Stimulated activated CD4-positive, alpha-beta T cell treated with anti-CD3 and anti-CD28 coated beads, TNF-alpha, amount 100 ng/mL, for 4 hours (primary cell): ENCODE measurements at places on chromosomes 3 and 15.

- no peak for DNase-seq
Observed at GRCh38 chr15:80259942-80260510, 8.0 kb upstream of the CTXND1 start.

DNA sequence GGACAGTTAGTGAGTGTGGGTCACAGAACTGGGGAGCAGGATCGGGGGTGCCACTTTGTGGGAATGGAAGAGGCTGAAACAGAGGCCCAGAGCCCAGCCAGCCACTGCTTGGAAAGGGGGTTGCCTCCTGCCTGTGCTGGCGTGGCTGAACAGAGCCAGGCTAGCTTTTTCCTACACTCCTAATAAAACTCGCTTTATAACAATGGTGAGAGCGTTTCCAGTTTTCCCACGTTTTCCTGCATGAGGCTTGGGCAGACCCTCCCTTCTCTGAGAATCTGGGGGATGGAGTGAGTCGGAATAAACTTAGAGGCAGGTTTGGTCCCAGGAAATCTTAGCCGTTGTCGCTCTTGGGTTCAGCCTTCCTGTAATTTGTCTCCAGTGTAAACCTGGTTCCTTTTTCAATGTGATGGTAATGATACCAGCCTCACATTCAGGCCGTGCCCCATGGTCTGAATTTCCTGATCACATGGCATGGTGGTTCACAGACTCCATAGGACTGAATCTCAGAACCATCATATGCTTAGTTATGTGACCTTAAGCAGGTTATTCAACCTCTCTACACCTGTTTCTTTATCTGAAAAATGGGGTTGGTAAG lies 6.5 kb upstream of the FGD5 start:
- DNase-seq, result no peak

GRCh38 chr15:56883088-56883487 lies 35.4 kb upstream of the TCF12 start:
- no peak for DNase-seq

GRCh38 chr15:75231836-75232235 lies 26.3 kb upstream of the GOLGA6C start:
- DNase-seq, result no peak

- no peak for DNase-seq
Observed at GRCh38 chr3:189954733-189955665, 165.7 kb downstream of the P3H2 start.

- DNase-seq, result peak; percentile 44
Observed at GRCh38 chr3:183252973-183253527, at the start of gene B3GNT5. B3GNT5 (plus strand) TSS chr3:183253253; CDS start chr3:183269799, 16,546 bp downstream.

DNA sequence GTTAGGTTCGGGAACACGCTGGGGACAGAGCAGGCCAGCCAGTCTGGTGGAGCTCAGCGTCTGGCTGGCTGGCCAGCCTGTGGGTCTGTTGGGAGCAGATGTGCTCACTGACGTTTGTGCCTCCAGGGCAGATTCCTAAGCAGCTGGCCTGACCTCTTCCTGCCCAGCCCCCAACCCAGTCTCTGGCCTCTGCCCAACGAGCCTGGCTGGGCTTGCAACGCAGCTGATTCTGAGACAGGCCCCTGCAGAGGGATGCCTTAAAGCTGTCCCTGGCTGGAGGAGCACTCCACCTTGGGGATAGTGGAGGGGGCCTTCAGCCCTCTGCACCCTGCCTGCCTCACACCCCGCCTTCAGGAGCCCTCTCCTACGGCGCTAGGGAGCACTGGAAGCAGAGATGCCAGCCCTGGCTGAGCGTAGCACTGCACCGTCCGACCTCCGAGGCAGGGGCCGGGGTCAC lies 46.0 kb downstream of the KLF13 start:
- no peak for DNase-seq

DNA sequence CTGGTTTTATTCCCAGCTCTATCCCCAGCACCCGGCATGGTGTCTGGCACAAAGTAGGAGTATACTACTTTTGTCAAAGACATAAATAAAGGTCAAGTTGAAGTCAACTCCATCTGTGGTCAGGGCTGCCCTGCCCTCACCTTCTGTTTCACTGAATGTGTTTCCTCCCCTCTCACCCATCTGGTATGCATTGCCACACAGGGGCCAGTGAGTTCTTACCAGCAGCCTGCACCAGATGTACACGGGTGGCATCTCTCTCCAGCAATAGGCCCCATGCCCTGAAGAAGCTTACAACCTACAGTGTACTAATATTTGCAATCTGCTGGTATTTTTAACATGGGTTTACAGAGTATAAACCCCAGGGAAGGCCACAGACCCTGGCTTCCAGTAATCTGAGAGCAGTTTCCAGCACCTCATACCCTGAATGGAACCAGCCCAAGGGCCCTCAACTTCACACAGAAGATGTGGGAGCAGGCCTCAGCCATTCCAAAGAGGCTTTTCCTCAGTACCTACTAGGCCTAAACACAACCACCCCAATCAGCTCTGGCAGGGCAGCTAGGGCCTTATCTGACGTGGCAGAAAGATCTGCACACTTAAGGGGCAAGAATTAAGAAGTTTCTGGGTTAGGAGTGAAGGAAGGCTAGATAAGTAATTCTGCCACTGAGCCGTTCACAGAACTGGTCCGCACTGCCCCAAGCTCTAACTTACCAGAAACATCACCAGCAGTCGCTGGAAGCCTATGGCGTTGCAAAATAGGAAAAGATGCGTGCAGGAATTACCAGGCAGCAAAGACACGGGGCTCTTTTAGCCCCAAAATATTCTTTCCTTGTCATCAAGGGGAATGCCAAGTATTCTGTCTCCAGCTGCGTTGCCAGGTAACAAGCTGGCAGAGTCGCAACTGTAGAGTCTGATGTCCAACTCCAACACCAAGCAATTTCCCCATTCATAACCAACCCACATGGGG lies 2.1 kb downstream of the IDH2 start:
- DNase-seq, result no peak

DNA sequence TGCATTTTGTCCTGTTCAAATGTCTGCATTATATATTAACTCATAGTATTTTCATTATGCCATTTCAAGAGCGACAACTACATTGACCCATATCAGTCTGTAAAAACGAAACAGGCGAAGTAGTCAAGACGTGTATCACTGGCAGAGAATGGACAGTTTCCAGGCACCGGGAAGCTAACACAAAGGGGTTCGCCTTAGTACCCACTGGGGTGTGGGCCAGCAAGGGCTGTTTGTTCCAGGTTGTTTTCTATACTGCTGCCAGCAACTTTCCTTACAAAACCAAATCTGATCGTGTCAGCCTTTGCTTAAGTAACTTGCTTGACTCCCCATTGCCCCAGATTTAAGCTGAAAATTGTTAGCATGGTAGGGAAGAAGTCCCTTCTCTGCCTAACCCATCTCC lies 87.1 kb downstream of the CGNL1 start:
- DNase-seq, result no peak

- no peak for DNase-seq
Observed at GRCh38 chr15:32682977-32683630, 34.7 kb upstream of the GREM1 start.

GRCh38 chr15:66756295-66756694 lies 54.3 kb downstream of the SMAD6 start:
- no peak for DNase-seq

- no peak for DNase-seq
Observed at GRCh38 chr3:81521855-81522254, 239.6 kb downstream of the GBE1 start.

GRCh38 chr3:59082106-59082505 lies 32.3 kb upstream of the CFAP20DC start:
- DNase-seq, result no peak

- DNase-seq, result no peak
Observed at GRCh38 chr3:141542202-141542969, 55.6 kb downstream of the RASA2 start.

GRCh38 chr3:133984975-133985374 lies 44.8 kb downstream of the SLCO2A1 start:
- DNase-seq, result no peak

- no peak for DNase-seq
Observed at GRCh38 chr3:22039161-22039560, 288.2 kb upstream of the ZNF385D start.

DNA sequence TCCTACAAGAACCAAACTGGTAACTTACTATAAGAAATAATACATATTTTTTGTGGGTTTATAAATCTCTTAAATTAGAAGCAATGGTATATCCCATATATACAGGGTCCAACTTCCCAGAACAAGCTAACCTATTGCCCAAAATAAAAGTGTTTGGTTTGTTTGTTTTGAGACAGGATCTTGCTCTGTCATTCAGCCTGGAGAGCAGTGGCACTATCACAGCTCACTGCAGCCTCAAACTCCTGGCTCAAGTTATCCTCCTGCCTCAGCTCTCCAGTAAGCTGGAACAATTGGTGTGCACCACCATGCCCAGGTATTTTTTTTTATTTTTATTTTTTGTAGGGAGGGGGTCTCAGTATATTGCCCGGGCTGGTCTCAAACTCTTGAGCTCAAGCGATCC lies 135.4 kb downstream of the TFDP2 start:
- no peak for DNase-seq

DNA sequence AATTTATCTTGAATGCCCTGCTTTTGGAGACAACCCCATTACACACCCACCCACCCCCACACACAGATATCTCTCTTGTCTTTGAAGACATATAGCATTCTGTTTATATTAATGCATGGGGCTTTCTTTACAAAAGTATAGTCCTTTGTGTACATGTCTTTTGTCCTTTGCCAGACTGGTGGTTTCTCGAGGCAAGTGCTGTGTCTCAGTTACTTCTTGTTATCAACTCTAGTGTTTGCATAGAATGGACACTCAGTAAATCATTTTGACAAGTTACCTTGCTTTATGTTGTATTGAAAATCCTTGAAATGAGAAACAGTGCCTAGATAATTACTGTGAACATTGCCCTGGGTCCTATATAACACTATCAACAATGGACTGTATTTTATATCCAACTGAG lies 33.9 kb downstream of the KBTBD8 start:
- no peak for DNase-seq

- DNase-seq, result peak; percentile 43
Observed at GRCh38 chr3:66499881-66500575, 794 bp downstream of the LRIG1 start.

DNA sequence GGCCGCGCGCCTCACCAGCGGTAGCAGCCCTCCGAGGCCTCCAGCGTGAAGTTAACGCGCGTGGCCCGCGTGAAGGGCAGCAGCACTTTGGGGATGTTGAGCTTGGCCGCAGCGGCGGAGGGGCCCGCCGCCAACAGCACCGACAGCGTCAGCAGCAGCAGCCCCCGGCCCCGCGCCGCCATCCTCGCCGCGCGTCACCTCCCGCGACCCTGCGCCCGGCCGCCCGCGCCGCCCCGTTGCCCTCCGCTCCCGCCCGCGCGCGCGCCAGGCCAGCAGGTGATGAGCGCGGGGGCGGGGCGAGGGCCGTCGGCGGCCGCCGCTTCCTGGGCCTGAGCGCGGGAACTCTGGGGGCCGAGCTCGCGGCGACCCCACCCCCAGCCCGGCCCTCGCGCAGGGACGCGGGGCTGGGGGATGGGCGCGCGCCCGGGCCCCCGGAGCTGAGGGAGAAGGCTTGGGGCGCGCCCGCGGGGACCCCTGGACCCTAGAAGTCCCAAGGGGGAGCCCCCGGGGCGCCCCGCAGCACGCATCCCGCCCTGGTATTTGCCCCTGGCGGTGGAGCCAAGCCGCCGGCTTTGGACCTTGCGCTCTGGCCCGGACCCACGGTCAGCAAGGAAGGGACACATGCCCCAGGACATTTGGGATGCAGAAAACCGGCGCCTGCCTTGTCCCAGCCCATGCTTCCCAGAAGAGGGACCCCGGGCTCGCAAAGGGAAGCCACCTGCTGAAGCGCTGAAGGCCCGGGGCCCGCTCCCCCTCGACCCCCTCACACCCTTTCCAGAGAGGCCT lies at the start of gene NUP210:
TSS of gene NUP210 (minus strand) at position 278 of the 786 bp plus-strand sequence. CDS start at position 182, 96 bp downstream.
- DNase-seq, result peak; percentile 52

DNA sequence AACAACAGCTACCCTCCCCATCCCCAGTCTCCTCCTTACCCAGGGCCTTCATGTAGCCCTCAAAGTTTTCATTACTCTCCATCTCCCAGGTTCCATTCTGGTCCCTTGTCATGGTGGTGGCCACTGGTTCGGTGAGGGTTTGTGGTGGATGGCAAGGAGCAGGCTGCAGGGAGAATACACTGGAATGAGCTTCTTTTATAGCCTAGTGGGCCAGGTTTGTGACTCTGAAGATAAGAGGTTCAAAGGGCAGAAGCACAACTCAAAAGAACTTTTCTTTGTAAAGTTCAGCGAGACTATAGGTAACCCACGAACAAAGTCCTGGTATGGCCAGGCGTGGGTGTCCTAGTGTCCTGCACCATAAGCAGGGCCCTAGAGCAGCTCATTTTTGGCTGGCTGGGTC lies at the start of gene RBP2:
TSS of gene RBP2 (minus strand) at position 169 of the 400 bp plus-strand sequence. CDS start at position 112, 57 bp downstream.
- DNase-seq, result no peak

GRCh38 chr3:104887069-104887468 lies 479.6 kb upstream of the ALCAM start:
- DNase-seq, result no peak

DNA sequence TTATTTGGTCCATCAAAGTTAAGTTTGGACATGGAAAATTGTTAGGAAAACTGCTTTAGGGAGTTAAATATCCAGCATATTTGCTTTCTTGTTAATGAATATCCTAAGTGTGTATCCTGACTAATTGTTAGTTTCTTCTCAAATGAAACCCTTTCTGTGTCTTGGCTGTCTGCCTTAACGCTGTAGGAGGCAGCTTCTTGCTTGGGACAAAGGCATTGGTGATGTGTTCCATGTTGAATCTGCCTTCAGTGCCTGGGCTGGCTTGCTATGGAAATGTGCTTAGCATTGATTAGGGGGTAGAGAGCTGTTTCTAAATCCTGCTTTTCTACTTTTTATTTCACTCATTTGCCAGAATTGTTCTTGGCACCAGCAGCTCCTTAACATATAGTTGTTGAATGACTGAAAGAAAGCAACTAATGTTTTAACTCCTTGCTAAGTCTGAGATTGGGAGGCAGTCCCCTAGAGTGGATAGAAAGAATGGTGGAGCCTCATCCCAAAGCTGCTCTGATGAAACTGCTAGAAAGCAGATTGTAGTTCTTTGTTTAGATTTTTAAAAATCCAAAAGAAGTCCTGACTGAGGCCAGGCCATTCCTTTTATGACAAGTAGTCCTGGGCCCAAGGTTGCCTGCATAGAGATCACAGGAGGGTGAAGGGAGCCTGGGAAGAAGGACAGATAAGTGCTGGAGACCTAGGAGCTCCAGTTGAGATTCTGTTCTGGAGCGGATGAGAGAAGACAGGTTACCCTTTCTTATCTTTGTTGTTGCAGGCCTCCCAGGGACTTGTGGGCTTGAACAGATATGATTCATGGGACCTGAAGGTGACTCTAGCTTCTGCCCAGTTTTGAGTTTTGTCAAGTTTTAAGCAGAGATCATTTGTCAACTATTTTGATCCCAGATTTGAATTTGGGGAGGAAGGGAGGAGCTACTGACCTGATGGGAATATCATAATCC lies 39.3 kb downstream of the OXNAD1 start:
- no peak for DNase-seq

- DNase-seq, result no peak
Observed at GRCh38 chr3:131338948-131339640, 42.5 kb upstream of the NUDT16 start.
